ENCODE measurements at places on chromosomes 2 and 18. TPM values are rescaled to one million over a fixed set of nuclear protein-coding genes. Genes with fewer than 3 reads are reported as not detected.
A peak's percentile ranks its signal among the peaks of the same experiment; 100 is the strongest.

The ALPI gene
- not detected for total RNA-seq

The ACKR3 gene
- total RNA-seq: not detected

The PROKR1 gene
- not detected for total RNA-seq

DNA sequence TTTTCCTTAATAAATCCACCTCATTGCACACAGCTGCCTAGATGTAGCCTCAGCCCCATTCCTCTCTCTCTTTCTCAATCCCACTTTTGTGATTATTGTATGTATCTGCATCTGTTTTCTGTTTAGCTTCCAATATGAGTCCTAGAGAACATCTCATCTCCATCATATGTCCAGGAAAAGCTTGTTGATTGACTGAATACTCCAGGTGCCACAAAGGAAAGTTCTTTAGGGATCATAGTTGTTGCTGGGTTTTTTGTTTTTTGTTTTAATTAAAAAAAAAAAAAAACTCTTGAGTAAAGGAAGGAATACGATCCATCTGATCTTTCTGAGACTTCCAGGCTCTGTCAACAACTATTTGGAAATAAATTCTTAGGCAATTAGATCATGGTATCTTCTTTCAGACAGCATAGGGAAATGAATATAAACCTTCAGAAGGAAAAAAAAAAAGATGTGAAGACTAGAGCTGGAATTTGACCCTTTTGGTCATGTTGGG is 42.5 kb downstream of the KIAA2012 start:
- no peaks in the 10 kb centered on the region for H3K36me3 ChIP-seq
- H3K4me1 ChIP-seq: peaks cover 27% of the 10 kb centered on the region
- H3K27ac ChIP-seq: peak overlapping the region; percentile 87
- H3K27me3 ChIP-seq: no peaks in the 10 kb centered on the region
- peak; percentile 89 for DNase-seq

DNA sequence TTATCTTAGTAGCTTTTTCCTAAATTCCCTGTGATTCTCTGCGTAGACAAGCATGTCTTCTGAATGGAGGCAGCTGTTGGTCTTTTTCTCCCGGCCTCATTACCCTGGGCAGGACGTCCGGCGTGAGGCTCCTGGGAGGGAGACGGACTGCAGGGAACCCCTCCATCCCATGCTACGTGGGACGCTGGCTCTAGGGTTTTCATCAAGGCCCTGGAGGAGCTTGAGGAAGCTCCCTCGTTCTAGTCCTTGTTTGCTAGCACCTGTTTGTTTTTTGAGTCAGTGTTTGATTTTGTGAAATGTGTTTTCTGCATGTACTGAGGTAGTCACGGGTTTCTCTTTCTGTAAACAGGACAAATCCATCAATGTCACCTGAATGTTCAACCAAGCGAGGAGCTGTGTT is 99.3 kb upstream of the TMEM18 start:
- no peaks in the 10 kb centered on the region for H3K36me3 ChIP-seq
- DNase-seq: no peak
- no peak overlapping the region for H3K27ac ChIP-seq
- no peaks in the 10 kb centered on the region for H3K4me1 ChIP-seq
- H3K4me3 ChIP-seq: no peak overlapping the region
- no peaks in the 10 kb centered on the region for H3K27me3 ChIP-seq

DNA sequence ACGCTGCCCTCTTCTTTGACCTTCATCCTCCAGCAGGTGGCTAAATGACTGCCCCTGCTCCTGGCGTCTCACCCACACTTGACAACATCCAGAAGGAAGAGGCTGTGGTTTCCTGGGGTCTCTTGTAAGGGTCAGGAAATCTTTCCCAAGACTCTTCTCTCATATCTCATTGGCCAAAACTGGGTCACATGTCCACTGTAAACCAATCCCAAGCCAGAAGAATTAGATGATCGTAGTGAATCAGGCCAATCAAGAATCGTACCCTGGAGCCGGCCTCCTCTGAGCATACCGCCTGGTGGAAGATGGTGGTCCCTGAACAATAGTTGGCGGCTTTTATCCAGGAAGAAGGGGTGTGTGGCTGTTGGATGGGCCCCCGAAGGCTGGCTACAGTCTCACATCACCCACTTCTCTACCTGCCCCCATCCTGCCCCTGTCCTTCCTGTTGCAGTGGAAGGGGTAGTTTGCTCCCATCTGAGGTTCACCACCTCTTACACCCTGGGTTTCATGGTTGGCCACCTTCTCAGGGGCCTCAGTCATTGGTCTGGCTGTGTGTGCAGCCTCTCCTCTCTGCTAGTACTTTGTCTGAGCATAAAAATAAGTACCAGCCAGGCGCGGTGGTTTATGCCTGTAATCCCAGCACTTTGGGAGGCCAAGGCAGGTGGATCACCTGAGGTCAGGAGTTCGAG is 3.8 kb downstream of the SAG start:
- H3K4me1 ChIP-seq: no peaks in the 10 kb centered on the region
- H3K27me3 ChIP-seq: peaks cover 16% of the 10 kb centered on the region
- DNase-seq: no peak

- H3K27ac ChIP-seq: peak overlapping the region; percentile 35
- DNase-seq: peak; percentile 96
- peaks cover 18% of the 10 kb centered on the region for H3K4me1 ChIP-seq
- no peak overlapping the region for H3K4me3 ChIP-seq
- H3K36me3 ChIP-seq: no peaks in the 10 kb centered on the region
- H3K27me3 ChIP-seq: no peaks in the 10 kb centered on the region
These were observed 40.1 kb downstream of the SLC4A1AP start for GRCh38 chr2:27703638-27704341.

DNA sequence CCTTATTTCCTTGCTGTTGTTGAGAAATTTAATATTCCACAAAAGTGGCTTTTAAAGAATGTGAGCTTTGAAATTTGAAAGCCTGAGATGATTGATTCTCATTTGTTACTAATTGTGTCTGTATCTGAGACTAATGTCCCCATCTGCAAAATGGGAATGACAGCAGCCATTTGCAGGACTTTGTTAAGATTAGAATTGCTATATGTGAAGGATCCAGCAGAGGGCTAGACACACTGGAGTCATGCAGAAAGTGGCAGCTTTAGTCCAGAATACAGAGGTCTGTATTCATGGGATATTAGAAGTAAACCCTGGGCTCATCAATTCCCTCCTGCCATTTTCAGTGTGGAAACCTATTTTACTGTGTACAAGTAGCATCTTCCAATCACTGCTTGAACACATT is 296.5 kb upstream of the GYPC start:
- H3K27ac ChIP-seq: no peak overlapping the region
- DNase-seq: peak; percentile 4
- H3K4me3 ChIP-seq: no peak overlapping the region
- H3K36me3 ChIP-seq: no peaks in the 10 kb centered on the region
- H3K4me1 ChIP-seq: no peaks in the 10 kb centered on the region
- H3K27me3 ChIP-seq: no peaks in the 10 kb centered on the region

DNA sequence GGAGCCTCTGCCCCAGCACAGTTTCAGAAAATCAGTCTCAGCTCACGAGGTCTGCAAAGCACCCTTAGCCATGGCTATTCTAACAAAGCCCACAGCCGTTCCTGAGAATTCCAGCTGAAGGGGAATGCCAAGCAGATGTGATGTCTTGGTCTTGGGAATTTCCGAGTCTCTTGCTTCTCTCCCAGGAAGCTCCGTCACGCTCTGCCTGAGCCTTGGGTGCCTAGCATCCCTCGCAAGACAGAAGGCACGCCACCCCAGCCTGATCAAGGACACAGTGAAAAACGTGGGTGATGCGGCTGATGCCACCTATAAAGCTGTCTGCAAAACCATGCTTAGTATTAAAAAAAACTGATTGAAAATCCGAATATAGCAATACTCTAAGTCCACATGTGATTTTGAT is 254.6 kb downstream of the SH3BP4 start:
- DNase-seq: no peak
- no peak overlapping the region for H3K4me3 ChIP-seq
- no peaks in the 10 kb centered on the region for H3K4me1 ChIP-seq
- no peaks in the 10 kb centered on the region for H3K36me3 ChIP-seq
- H3K27me3 ChIP-seq: peaks cover 41% of the 10 kb centered on the region
- H3K27ac ChIP-seq: no peak overlapping the region

DNA sequence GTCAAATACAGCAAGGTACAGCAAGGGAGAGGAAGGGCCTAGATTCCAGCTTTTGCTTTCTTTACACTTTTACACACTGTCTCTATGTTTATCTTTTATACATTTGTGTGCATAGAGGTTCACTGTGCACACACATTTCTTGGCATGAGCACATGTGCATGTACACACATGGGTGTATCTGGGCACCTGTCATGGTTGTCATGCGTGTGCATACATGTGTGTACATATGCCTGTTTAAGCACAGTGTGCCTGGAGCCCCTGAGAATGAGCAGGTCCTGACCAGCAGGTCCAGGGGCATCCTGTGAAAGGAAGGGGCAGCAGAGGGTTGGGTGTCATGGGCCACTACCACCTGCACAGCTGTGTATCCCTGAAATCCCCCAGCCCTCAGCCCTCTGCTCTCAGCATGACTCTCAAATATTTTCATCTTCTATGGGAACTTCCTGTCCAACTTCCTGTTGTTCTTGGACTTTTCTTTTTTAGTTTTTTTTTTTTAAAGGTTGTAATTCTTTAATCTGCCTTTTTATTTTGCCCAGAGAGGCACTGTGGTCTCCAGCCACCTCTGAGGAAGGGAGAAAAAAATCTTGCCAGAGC is 97.0 kb upstream of the EPAS1 start:
- no peak overlapping the region for H3K4me3 ChIP-seq
- H3K36me3 ChIP-seq: no peaks in the 10 kb centered on the region
- no peak overlapping the region for H3K27ac ChIP-seq
- H3K27me3 ChIP-seq: no peaks in the 10 kb centered on the region

DNA sequence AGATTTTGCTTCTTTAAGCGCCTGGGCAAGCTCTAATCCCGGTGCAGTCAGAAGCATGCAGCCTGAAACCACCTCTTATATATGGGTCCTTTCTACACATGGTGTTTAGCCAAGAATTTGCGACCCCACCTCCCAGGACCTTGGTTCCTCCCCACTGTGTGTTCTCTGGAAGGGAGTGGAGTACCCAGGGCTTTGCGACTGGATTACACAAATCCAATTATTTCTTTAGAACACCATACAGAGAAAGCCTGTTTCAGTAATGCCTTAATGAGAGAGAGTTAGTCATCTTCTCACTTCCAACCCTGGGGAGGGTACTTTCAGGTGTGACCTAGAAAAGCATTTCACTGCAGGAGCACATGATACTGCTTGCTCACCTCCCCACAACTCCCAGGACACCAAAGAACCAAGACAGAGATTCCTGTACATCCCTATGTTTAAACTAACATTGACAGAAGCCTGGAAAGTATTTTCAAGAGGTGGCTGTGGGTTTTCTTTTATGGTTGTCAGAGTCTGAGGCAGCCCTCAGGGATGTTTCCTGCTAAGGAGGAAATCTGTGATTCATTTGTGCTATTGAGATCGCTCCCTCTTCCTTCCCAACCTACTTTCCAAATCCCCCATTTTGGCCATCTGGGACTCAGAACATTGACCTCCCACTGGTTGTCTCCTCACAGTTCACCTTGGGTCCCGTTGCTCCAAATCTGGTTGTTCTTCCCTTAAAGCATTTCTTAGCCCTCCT is at the start of gene CAPN14:
Gene CAPN14, minus strand, starts transcription at position 51 of the 736 bp plus-strand sequence. CDS start 12,068 bp downstream, outside the sequence.
- no peak within 1 kb of the TSS for H3K27ac ChIP-seq
- DNase-seq: no peak
- H3K4me3 ChIP-seq: no peak within 1 kb of the TSS
- H3K36me3 ChIP-seq: no peaks in the 10 kb centered on the region
- no peaks in the 10 kb centered on the region for H3K4me1 ChIP-seq

GRCh38 chr2:85792783-85793441 is 39.1 kb downstream of the ATOH8 start:
- H3K4me3 ChIP-seq: no peak overlapping the region
- H3K27ac ChIP-seq: peak overlapping the region; percentile 7
- peaks cover 7% of the 10 kb centered on the region for H3K36me3 ChIP-seq
- DNase-seq: peak; percentile 85
- peaks cover 42% of the 10 kb centered on the region for H3K4me1 ChIP-seq

DNA sequence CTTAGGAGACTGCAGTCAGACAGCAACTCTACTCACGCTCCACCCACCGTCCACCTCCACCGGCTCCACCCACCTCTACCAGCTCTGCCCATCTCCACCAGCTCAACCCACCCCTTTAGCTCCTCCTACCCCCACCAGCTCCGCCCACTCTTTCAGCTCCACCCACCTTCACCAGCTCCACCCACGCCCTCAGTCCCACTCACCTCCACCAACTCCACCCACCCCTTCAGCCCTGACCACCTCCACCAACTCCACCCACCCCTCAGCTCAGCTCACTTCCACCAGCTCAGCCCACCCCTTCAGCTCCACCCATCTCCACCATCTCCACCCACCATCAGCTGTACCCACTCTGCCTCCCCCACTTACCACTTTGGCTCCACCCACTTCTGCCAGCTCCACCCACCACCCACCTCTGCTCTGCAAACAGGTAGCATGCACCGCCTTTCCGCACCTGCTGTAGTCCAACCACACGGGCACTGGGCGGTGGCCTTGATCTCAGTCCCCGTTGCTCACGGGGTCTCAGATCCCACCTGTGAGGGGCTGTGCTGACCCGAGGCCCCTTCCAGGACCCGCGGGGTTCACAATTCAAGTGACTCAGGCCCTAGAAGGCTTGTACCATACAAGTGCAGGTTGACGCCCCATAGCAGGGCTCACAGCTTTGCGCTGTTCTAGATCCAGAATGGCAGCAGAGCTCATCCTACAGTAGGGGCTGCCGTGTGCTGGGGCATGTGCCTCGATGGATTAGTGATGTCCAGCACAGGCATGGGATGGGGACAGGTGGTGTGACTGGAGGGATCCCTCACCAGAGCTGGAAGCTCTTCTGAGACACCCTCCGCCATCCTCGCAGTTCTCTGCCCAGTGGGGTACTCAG is 77.2 kb upstream of the OTOS start:
- peaks cover 6% of the 10 kb centered on the region for H3K27me3 ChIP-seq
- no peak overlapping the region for H3K27ac ChIP-seq
- peaks cover 2% of the 10 kb centered on the region for H3K4me1 ChIP-seq
- no peak for DNase-seq
- H3K4me3 ChIP-seq: no peak overlapping the region
